ENCODE measurements at places on chromosomes 12 and 14.

DNA sequence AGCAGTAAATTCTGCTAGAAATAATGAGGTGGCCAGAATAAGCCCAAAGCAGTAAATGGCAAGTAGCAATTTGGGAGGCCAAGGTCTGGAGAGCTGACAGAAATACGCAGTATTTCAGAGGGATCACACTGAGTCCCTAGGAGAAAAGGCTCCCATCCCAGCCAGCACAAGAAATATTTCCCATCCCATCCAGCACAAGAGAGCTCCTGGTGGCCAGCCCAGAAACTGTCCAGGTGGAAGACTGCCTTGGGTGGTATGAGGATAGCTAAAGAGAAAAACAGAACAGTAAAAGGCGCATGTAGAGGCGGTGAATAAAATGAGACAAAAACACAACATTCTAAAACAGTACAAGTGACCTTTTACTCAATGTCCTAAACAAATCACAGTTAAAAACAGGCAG lies 120.7 kb downstream of the HECTD4 start:
- DNase-seq = peak; percentile 23

- no peak for DNase-seq
Measured at GRCh38 chr14:78227248-78228077, 57.3 kb downstream of the NRXN3 start.

DNA sequence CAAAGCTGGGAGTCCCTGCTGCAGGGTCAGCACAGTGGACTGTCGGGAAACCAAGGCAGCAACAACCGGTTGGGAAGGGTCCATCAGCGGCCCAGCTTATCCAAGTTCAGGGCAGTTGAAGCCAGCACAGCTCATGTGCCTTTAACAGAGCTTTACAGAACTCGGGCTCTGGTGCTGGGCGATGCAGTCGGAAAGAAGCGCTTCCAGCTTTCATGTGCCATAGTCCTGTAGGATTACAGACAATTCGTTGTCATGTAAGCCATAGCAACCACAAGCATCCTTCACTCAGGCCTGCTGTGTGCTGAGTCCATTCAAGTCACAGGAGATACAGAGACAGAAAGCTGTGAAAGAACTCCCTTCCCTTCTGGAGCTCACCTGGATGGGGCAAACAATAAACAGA lies 3.5 kb upstream of the FAM181A start:
- DNase-seq = no peak

- DNase-seq = no peak
Measured at GRCh38 chr12:12885096-12885792, 6.1 kb upstream of the GPRC5A start.

GRCh38 chr12:56146492-56147460 lies 5.6 kb upstream of the MYL6B start:
- DNase-seq = no peak

Data from glutamatergic neuron (in vitro differentiated cells).